ENCODE measurements at places on chromosomes 12 and 14.
A peak's percentile ranks its signal among the peaks of the same experiment; 100 is the strongest.

GRCh38 chr12:47902131-47902639, 2.6 kb downstream of the VDR start:
- DNase-seq = no peak

- DNase-seq = peak; percentile 72
Measured at GRCh38 chr12:1630133-1630826, 1.2 kb downstream of the WNT5B start.

GRCh38 chr12:28089338-28089737, 100.9 kb upstream of the CCDC91 start:
- DNase-seq = no peak

DNA sequence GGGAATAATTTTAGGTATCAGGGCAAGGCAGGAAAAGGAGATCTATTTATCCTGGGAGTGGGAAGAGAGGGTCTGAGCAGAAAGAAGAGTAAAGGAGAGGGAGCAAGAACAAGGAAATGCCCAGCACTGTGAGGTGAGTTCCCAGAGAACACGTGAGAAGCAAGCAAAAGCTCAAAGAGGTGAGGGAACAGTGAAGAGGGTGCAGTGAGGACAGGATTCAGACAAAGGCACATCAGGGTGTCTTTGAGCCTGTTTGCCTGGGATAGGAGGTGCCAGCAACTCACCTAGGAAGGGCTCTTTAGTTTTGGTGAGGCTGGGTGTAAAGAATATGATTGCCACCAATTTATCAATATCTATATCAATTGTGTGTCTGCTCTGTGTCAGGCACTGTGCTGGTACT, 88.9 kb upstream of the NRXN3 start:
- DNase-seq = no peak

- DNase-seq = no peak
Measured at GRCh38 chr12:58166643-58167042, 225.3 kb downstream of the ATP23 start.

- no peak for DNase-seq
Measured at GRCh38 chr12:27838543-27839185, 58.6 kb upstream of the MANSC4 start.

DNA sequence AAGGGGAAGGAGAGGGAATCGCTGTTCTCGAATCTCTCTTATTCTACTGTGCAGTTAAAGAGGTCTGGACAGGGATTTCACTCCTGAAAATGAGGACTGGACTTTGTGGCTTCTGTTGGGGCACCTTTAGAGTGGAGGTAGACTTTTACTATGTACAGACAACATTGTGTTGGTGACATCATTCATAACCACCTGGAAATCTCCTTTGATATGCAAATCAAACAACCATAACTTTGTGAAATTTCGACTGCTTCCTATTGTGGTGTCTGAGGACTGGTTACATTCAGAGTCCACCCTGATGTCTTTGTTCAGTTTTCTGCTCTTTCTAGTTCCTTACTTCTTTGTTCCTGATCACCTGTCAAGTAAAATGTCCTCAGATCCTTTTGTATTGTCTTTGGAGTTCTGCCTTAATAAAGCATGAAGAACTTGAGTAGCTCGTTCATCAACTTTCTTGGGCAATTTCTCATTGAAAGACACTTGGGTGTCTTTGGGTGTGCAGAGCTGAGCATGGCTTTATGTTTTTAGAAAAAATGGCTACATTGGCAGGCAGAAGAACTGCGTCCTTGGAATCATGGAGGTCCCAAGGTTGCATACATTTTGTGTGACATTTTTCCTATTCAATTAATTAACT, 29.8 kb downstream of the LRRK2 start:
- no peak for DNase-seq

GRCh38 chr12:103924761-103925641, 5.2 kb upstream of the HSP90B1 start:
- no peak for DNase-seq

DNA sequence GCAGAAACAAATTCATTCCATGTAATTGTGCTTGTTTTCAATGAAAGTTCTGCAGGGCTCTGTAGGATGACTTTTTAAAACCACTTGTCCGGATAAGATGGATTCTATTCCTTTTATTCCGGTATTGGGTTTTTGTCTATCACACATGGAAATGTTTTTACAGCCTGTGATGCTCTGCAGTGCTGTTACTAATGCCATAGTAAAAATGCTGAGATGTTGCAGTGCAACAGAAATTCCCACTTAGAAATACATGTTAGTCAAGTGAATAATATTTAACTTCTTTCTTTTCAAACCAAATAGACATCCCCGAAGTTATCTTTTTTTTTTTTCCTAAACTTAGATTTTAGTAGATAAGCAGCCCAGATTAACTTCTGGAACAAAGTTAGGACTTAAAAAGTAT, 71.9 kb downstream of the RASSF8 start:
- DNase-seq = no peak

GRCh38 chr14:23640524-23641141, 4.5 kb downstream of the DHRS2 start:
- DNase-seq = no peak

- no peak for DNase-seq
Measured at GRCh38 chr12:128929057-128929456, 75.8 kb downstream of the GLT1D1 start.

DNA sequence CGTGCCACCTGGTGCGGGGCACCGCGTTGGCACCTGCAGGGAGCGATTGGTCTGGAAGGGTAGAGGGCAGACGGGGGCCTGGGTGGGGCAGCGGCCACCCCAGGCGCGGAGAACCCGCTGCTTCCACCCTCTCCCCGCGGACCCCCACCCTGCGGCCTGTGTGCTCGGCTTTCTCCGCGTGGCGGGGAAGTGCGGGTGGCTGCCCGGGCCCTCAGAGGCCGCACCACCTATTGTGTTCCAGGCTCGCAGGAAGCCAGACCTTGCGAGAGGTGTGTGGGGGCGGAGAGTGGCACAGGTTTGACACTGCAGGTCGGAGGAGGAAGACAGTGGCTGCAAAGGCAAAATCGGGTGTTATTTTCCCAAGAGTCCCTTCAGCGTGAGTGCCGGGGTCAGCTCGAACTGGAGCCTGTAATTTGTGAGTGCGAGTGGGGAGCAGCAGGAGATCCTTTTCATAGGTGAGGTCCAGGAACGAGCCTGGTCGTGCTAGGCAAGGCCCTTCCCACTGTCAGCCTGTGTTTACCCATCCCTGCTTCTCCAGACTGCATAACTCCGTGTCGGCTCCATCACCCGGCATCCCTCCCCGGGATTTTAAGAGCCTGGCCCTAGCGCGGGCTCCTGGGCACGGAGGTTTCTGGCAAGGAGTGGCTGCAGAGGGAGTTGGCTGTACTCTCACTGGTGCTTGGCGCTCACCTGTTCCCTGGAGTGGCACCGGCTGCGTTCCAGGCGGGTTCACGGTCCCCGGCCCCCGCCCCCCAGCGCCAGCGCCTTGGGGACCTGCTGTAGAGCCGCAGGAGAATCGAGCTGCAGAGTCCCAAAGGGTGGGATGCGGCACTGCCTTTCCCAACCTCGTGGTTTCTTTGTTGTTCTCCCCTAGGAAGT, 935 bp downstream of the TBC1D30 start:
- DNase-seq = no peak

DNA sequence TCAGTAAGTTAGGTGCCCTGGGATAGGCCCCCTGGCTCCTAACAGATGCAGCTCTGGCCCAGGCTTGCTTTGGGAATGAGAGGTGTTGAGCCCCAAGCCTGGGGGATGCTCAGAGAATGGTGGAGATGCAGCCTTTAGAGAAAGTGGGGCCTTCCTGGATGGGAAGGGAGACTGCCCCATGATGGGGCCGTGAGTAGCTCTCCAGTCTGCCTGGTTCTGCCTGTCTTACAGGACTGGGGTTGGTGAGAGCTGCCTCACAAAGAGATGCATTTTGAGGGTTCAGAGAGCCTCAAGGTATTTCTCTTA, 523 bp upstream of the VRTN start:
- DNase-seq = no peak

DNA sequence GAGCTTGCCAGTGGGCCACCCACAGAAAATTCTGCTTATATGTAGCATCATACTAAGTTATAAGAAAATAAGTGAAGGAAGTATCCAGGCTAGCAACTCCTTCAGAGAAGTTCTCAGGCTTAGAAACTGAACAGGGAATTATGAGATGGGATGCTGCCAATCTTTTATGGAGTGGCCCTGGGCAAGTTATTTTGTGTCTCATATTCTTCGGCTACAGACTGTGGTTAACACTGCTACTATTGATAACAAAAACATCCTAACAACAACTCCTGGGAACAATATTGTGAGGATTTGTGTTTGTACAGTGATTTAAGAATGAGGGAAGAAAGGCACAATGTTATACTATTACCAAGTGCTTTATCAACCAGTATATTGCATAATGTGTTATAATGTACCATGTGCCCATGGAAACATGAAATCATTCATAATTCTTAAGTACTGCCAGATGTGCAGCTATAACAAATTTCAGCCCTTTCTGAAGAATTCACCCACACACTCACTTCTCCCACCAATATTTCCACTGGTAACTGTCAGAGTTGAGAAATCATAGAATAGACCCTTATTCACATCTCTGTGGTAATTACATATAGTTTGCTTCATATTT, 113.3 kb upstream of the SOX5 start:
- DNase-seq = no peak

DNA sequence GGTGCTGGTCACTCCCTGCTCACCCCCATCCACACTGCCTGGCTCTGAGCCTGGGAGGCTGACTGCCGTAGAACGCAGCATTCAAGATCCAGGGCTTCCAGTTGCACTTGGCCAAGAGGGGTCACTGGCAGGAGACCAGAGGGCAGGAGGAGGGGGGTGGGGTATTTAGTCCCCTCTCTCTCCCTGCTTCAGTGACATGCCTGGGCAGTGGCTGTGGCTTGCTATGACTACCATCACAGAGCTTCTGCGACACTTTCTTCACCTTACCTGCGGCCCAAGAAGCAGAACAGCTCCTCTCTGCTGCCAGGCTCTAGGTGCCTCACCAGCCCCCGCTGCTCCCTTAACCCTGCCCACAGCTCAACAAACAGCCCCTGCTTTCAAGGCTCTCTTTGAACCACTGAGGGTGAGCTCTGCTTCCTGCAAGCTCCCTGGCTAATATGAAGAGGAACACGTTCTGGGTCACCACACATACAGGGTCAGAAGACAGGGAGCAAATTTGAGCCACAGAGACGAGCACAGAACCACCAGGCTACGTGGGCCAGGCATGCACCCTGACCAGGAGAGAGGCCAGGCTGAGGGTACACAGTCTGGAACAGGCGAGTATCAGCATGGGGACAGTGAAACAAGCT, 55.7 kb downstream of the ITPK1 start:
- no peak for DNase-seq

- DNase-seq = no peak
Measured at GRCh38 chr14:92109490-92109889, 3.1 kb upstream of the ATXN3 start.

- DNase-seq = no peak
Measured at GRCh38 chr12:122789637-122790036, 15.3 kb downstream of the CCDC62 start.

DNA sequence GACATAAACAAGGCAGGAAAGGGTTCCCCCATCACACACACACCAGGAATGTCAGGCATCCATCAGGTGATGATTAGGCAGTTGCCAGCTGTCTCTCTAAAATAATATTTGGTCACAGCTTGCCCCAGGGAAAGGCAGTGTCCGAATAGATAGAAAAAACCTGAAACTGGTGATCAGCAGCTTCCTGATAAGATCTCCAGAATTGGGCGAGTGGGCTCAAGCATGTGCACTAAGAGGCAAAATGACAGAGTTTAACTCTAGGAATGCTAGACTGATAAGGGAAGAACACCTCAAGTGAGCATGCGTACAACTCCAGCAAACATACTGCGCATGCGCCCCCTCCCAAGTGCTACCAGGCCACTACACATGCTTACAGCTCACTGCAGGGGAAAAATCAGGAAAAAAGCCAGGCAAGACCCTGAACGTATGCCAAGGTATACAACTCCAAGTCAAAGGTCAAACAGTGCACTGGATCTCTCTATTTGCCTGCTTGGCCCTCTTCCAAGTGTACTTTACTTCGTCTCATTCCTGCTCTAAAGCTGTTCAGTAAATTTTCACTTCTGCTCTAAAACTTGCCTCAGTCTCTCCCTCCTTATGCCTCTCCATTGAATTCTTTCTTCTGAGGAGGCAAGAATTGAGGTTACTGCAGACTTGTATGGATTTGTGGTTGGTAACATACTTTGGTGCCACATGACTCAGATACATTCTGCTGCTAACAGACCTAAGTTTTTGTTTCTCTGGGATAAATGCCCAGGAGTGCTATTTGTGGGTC, 73.5 kb upstream of the VASH1 start:
- no peak for DNase-seq

GRCh38 chr12:93984005-93984404, 164.4 kb upstream of the PLXNC1 start:
- no peak for DNase-seq

GRCh38 chr12:82651489-82651888, 35.2 kb upstream of the TMTC2 start:
- no peak for DNase-seq

DNA sequence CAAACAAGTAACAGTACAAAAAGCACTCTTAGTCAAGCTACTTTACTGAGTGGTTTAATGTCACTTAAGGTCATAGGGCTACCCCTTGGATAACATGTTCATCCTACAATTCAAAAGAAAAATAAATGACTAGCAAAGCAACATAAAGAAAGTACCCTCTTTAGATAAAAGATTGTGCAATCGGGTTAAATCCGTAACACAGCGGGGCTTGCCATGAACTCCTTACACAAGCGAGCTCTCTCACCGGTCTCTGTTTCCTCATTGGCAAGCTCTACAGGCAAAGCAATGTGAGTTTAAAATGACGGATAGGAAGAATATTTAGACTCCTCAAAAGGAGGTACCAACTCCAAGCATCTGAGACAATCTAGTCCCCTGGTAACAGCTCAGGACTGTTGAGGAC, 140.6 kb downstream of the EGLN3 start:
- DNase-seq = no peak

DNA sequence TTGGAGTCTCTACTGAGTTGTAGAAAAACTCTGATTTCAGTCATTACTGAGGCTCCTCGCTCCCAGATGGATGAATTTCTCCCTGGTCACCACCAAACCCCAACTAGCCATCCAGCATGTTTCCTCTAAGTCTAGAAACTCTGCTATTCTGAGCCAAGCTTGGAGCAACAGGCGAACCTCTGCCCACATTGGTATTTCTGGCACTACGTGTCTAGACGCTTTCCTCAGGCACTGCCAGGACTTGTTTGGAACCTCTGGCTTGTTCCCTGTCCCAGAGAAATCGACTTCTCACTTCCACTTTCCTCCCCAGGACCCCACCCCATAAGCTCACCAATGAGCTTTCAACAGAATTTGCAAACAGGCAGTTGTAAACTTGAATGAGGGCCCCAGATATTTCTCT, 27.6 kb downstream of the WSCD2 start:
- DNase-seq = no peak

DNA sequence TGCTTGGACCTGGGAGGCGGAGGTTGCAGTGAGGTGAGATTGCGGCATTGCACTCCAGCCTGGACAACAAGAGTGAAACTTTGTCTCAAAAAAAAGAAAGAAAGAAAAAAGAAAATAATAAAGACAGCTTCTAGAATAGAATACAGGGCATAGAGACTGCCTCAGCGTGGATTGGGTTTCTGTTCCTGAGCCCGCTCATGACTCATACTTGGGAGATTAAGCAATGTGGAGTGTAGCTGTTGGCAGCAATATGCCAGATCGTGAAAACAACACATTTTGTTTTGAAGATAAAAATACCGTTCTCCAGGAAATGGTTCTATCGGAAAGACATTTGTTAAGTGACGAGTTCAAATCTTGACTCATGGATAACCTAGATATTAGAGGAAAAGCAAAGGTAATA, 67.2 kb downstream of the GLT1D1 start:
- no peak for DNase-seq

GRCh38 chr12:2248901-2249381, 196.2 kb downstream of the CACNA1C start:
- no peak for DNase-seq

- DNase-seq = no peak
Measured at GRCh38 chr14:101090976-101091375, 187.5 kb upstream of the RTL1 start.

GRCh38 chr12:53804429-53804828, 52.6 kb upstream of the CISTR start:
- no peak for DNase-seq
